ENCODE measurements at places on chromosomes 1 and 21. TPM values are rescaled to one million over a fixed set of nuclear protein-coding genes. Genes with fewer than 3 reads are reported as not detected.

Gene BATF3
- total RNA-seq: 3.3 TPM

Gene SYNJ1
- total RNA-seq: 7.9 TPM

GRCh38 chr1:35553851-35554250, 3.4 kb downstream of the KIAA0319L start:
- H3K4me1 ChIP-seq: no peaks in the 10 kb centered on the region
- peaks cover 23% of the 10 kb centered on the region for H3K36me3 ChIP-seq
- no peak overlapping the region for H3K4me3 ChIP-seq
- DNase-seq: no peak
- no peak overlapping the region for H3K27ac ChIP-seq
- no peaks in the 10 kb centered on the region for H3K27me3 ChIP-seq

- peaks cover 70% of the 10 kb centered on the region for H3K36me3 ChIP-seq
- H3K4me1 ChIP-seq: peaks cover 95% of the 10 kb centered on the region
- H3K27ac ChIP-seq: peak overlapping the region; percentile 85
- no peak for DNase-seq
- H3K27me3 ChIP-seq: no peaks in the 10 kb centered on the region
- no peak overlapping the region for H3K4me3 ChIP-seq
Measured at GRCh38 chr1:156481527-156481926, 19.0 kb downstream of the MEF2D start.

DNA sequence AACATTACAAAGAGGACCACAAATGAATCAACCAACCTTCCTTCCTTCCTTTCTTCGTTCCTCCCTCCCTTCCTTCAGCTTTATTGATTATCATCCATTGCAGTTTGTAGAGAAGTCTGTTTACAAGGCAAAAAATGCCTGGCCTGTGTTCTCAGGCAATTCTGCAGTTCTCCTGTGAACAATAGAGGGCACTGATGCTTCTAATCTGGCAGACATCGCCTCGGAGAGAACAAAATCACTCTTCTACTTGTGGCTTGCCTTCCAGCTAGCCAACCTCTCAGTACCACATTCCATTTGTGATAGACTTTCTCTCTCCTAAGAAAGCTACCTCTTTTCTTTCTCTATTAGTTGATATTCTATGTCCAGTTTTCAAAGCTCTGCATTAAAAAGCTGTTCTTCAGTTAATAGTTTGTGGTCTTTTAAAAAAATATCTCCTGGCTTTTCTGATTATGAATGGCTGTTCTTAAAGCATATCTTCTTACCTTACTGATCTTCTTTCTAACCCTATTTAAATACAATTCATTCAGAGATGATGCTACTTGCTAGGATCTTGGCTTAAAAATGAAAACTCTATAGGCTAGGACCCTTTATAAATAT, 26.9 kb upstream of the ESRRG start:
- no peaks in the 10 kb centered on the region for H3K36me3 ChIP-seq
- H3K4me3 ChIP-seq: no peak overlapping the region
- H3K4me1 ChIP-seq: no peaks in the 10 kb centered on the region
- DNase-seq: no peak
- H3K27me3 ChIP-seq: no peaks in the 10 kb centered on the region

DNA sequence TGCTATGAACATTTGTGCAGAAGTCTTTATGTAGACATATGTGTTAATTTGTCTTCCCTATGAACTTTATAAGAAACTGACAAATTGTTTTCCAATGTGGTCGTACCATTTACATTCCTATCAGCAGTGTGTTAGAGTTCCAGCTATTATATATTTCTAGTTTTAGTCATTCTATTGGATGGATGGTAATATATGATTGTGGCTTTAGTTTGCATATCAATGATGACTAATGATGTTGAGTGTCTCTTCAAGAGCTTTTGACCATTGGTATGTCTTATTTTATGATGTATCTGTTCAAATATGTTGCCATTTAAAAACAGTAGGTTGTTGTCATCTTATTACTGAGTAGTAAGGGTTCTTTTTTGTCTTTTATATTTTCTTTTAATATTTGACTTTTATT, 16.2 kb upstream of the ZNF326 start:
- H3K27me3 ChIP-seq: no peaks in the 10 kb centered on the region
- no peaks in the 10 kb centered on the region for H3K36me3 ChIP-seq
- H3K4me1 ChIP-seq: no peaks in the 10 kb centered on the region
- no peak overlapping the region for H3K27ac ChIP-seq
- DNase-seq: no peak

DNA sequence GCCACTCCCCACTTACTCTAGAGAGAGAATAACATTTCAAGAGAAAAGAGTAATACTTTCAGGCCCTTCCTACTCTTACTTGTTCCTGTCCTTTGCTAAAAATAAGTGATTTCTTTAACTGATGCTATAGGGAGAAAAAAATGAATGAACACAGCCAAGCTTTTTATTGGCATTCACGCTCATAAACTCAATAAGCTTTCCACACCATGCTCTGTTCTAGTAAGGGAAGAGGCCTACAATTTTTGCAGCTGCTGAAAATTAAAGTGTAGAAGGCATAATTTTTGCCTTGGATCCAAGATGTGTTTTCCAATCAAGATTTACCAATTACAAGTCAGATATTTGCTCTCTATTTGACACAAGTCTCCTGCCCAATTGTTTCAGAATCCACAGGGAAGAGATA, 188.1 kb upstream of the RGS18 start:
- DNase-seq: no peak
- no peaks in the 10 kb centered on the region for H3K4me1 ChIP-seq
- no peak overlapping the region for H3K27ac ChIP-seq
- H3K36me3 ChIP-seq: no peaks in the 10 kb centered on the region
- no peak overlapping the region for H3K4me3 ChIP-seq

DNA sequence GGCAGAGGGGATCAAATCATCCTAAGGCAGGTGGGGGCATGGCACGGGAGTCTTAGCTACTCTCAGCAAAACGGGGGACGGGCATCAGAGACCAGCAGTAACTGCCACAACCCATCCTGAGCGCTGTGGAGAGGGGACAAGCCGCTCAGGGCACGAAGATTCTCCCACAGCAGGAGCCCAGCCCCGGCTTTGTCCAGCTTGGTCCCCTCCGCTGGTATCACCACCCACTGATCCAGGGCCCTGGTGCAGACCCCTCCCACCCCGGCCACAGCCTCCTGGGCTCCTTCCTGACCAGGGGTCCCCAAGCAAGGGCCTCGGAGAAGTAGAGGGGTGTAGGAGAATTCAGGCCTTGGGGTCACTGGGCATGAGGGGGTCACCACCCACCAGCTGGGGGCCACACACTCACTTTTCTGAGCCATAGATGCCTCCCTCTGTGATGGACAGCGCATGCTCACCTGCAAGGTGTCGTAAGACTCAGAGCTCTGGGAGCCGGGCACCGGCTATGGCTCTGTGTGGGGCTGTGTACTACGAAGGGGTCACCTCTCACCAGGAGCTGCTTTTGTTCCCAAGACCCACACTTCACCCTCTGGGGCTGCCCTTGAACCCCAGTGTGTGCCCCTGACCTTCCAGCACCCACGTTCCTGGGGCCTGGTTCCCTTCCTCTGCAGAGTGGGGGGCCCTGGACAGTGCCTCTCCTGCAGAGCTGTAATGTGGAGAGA, 2.3 kb upstream of the SMIM1 start:
- no peaks in the 10 kb centered on the region for H3K27me3 ChIP-seq
- H3K36me3 ChIP-seq: no peaks in the 10 kb centered on the region
- H3K4me1 ChIP-seq: no peaks in the 10 kb centered on the region
- no peak for DNase-seq

Measured in right atrium auricular region (tissue), 2 donors.